ENCODE measurements at places on chromosomes 16 and 17.

DNA sequence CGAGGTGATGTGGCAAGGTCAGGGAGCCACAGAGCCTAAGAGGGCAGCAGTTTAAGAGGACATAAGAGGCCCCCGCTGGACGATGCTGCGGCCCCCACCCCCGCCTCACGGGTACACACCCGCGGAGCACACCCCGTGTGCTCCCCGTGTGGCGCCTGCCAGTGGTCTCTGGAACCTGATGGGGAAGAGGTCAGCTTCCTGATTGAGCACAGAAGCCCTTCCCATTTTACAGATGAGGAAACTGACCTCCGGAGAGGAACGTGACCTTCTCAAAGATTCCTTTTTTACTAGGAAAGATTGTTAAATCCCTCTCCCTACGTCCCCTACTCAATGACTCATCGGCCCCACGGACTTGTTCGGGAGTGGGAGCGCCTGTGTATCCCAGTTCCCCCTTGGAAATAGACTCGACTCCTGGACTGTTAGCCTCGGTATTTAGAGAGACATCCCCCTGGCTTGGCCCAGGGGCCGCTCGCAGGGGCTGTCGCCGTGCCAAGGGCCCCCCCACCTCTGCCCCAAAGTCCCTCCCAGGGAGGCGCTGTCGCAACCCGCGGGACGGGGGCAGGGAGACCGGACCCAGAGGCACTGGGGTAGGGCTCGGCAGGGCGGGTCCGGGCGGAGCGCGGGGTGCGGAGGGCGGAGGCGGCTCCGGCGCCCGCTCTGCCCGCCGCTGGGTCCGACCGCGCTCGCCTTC, at the start of gene ABCC3:
Gene ABCC3 (plus strand): TSS at position 658 of the 691 bp plus-strand sequence. CDS start 56 bp downstream, outside the sequence.
- no peak for DNase-seq

GRCh38 chr17:76537288-76537577, 276 bp downstream of the CYGB start:
- DNase-seq = no peak

DNA sequence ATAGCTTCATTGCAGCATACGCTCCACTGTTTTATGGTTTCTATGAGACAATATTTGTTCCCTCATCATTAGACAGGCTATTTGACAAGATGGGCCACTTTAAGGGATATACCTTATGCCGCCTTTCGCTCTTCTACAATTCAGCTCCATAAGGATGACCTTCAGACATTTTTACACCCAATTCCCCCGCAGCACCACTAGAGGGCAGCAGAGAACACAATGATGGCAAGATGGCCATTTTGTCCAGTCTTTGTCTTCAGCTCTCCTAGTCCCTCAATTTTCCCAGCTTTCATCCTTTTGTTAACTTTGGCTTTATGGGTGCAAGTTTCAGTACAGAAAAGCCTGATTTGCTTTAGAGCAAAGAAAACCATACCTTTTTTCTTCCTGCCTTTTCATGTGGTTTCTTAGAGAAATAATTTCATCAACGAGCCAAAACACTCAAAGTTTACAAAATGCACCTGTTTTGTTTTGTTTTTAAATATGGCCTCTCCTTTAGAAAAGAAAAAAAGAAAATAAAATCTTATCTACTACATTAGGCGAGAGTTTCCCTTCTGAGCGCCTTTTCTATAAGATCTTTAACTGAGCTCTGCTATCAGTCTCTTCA, 355.3 kb downstream of the TOX3 start:
- DNase-seq = peak; percentile 83

- DNase-seq = no peak
These were observed 50.2 kb downstream of the CDH11 start for GRCh38 chr16:65071433-65072311.

DNA sequence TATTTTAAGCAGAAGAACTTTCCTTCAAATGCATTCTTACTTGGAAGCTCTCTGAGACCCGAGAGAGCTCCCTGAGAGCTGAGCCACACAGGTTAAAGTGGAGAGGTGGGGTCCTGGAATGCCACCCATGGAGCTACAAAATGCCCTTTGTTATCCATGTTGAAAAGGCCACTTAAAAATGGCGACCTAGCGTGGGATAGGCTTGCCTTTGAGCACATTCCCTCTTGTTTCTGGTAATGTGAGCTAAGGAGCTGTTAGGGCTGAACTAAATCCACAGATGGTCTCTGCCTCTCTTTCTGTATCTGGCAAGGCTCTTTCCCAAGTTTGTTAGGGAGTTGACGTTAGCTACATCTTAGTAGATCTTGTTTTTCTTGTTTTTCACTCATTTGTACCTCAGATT, 171.6 kb downstream of the SNX29 start:
- DNase-seq = no peak

GRCh38 chr17:38452719-38453118, 24.5 kb downstream of the ARHGAP23 start:
- DNase-seq = no peak

DNA sequence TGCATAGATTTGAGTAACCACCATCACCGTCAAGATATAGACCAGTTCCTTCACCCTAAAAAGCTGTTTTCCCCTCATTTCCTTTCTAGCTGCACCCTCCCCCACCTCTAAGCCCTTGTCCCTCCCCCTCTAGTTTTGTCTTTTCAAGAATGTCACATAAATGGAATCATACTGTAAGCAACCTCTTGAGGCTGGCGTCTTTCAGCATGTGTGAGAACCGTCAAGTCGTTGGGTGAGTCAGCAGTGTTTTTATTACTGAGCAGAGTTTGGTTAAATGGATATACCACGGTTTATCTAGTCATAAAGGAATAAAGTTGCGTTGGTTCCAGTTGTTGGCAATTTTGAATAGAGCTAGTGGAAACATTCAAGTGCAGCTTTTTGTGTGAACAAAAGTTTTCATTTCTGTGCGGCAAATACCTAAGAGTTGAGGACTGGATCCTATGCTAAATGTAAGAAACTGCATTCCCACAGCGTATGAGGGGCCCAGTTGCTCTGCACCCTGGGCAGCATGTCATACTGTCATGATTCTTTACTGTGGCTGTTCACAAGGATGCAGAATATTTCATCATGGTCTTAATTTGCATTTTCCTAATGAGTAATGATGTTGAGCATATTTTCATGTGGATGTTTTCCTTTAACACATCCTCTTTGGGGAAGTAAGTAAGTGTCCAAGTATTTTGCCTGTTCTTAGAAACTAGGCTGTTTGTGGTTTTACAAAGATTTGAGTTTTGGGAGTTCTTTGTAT, 264.3 kb downstream of the CPPED1 start:
- no peak for DNase-seq

DNA sequence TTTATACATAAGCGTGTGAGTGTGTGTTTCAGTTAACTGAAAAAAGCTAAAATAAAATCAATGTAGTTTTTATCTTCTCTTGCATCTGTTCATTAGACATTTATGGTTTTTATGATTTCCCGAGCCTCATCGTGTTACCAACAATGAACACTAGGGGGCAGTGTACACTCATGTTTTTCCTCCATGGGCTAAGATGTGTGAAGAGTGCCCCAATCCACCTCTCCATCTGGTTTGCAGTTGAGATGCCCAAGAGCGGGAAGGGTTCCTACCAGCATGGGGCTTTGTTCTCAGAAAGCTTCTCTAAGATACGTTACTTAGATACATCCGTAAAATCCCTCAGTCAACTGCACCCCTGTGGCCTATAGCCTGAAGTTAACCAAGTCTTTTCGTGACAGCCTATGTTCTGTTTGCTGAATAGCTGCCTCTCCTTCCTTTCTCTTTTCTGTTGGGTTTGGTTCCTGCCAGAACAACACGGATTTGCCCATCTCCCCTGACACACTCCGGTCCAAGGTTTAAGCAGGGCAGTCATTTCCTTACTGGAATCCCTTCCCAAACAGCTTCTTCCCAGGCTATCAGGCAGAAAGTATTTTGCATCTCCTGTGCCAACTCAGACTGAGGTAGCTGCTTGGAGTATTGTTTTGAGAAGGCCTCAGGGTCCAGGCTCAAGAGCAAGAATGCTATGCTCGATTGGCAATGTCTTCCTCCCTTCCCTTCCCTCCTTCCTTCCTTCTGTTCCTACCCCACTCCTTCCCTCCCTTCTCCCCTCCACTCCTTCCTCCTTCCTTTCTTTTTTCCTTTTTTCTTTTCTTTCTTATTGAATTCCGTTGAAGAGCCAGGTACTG, 12.9 kb upstream of the ELAC2 start:
- peak; percentile 53 for DNase-seq

DNA sequence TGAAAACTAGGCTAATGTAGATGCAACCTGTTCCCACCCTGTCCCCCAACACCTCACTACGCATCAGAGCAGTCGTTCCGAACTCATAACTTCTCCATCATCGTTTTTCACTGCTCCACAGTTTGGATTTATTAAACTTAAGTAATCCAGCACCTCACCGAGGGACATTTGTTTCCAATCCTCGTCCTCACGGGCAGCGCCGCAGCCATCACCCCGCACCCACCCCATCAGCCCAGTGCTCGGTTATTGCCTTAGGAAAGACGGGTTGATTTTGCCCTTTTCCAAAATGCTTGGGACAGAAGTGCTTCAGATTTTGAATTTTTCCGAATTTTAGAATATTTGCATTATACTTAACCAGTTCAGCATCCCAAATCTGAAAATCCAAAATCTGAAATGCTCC, 71.0 kb upstream of the DOC2B start:
- DNase-seq = no peak

GRCh38 chr17:78114831-78115723, 13.5 kb downstream of the TMC6 start:
- no peak for DNase-seq

- no peak for DNase-seq
These were observed 79.4 kb upstream of the ZNF469 start for GRCh38 chr16:88303405-88303804.

- no peak for DNase-seq
These were observed 224.2 kb downstream of the BCAS3 start for GRCh38 chr17:60901806-60902205.

- no peak for DNase-seq
These were observed 2.3 kb downstream of the SMARCE1 start for GRCh38 chr17:40645291-40645690.

DNA sequence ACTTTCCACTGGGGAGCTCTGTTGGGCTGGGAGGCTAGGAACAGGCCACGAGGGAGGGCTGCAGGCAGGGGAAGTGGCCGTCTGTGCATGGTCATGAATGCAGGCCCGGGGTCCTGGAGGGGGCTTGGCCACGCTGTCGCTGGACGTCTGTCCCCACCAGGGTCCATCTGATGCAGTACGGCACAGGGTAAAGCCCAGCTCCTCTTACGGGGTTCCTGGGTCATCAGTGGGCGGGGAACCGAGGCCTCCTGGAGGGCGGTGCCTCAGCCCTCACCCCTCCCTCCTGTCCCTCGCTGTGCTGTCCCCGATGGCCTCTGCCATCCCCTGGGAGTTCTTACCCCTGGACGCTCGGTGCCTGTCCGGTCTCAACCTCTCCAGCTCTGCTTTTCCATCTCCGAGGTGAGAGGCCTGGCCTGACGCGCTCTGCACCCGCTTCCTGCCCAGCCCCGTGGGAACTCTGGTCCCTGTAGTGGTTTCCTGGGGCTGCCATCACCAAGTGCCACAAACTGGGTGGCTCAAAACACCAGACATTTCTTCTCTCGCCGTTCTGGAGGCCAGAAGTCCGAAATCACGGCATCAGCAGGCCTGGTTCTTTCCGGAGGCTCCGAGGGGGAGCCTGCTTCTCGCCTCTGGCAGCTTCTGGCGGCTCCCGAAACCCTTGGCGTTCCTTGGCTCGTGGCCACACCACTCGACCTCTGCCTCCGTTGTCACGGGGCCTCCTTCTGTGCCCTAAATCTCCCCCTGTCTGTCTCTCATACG, 182.8 kb downstream of the SEC14L1 start:
- no peak for DNase-seq

DNA sequence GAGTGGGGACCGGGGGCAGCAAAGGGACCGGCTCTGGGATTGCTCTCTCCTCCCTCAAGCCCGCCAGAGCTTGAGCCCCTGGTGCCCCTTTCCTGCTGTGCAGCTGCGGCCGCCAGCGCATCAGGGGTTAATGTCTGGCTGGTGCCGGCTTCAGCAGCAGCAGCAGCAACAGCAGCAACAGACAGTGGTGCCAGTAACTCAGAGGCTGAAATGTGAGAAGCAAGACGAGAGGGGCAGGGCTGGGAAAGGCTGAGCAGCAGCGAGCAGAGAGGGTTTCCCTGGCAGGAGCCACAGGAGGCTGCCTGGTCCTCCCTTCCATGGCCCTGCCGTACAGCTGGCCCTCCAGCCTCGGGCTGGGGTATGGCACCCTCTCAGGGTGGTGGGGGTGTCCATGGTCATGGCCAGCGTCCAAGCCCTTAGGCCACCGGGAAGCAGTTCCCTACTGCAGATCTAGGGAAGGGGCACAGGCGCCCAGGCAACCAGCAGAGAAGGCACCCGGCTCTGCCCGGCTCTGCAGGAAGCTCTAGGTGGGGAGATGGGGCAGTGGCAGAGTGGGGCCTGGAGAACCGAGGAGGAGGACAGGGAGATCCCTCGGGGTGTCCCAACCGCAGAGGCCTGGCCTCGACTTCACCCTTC, 21.1 kb upstream of the TFAP4 start:
- no peak for DNase-seq

DNA sequence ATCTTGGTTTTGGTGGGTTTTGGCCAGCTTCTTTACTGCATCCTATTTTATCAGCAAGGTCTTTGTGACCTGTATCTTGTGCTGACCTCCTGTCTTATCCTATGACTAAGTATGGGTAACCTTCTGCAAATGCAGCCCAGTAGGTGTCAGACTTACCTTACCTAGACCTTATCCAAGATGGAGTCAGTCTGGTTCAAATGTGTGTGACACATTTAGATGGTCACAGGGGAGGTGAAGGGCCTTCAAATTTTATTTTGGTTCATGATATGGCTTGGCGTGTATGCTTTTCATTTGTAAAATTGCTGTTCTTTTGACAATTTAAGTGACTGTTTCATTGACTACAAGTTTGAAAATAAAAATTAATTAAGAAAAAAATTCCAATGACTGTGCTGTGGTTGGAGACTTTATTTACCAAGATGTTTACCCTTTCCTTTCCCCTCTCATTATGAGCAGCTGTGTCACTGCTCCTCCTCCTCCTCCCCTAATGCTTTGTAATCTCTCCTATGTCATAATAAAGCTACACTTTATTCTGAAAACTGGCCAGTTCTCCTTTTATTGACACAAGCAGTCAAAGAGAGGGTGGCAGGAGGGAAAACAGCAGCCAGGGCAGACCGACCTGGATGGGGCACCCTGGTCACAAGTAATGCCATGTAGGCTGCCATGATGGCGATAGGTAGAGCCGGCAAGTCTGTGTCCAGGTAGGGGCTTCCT, 49.4 kb downstream of the TNFRSF13B start:
- DNase-seq = no peak

DNA sequence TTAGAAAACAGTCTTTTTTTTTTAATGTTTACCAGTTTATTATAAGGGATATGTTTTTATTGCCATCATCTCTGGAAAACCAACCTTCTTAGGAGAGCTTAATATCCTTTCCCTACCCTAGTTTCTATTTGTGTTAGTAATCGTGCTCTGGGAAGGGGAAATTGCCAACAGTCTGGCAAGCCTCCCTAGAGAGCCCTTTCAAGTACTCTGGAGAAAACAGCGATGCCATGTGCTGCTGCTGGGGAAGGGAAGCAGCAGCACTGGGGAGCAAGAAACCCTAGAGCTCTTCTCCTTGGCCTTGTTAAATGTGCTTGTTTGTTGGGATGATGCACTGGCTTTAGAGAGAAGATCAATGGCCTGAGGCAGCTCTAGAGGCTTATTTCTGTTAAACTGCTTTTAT, 10.3 kb downstream of the RETREG3 start:
- no peak for DNase-seq

- peak; percentile 41 for DNase-seq
These were observed 155.5 kb downstream of the ZNF423 start for GRCh38 chr16:49700251-49701064.

- peak; percentile 72 for DNase-seq
These were observed 95.6 kb downstream of the SMG6 start for GRCh38 chr17:2207815-2208515.

- peak; percentile 25 for DNase-seq
These were observed 527 bp upstream of the UBE2Z start for GRCh38 chr17:48907713-48908046.

- no peak for DNase-seq
These were observed 16.2 kb upstream of the TNRC6C start for GRCh38 chr17:77942112-77942988.

All from HAP-1 (cell line).